Posterior vena cava (tissue), 2 donors: ENCODE measurements at places on chromosomes 13 and 19. TPM values are rescaled to one million over a fixed set of nuclear protein-coding genes. Genes with fewer than 3 reads are reported as not detected.

Gene SLC10A2
- total RNA-seq: not detected

Gene OR10H4
- not detected for total RNA-seq

DNA sequence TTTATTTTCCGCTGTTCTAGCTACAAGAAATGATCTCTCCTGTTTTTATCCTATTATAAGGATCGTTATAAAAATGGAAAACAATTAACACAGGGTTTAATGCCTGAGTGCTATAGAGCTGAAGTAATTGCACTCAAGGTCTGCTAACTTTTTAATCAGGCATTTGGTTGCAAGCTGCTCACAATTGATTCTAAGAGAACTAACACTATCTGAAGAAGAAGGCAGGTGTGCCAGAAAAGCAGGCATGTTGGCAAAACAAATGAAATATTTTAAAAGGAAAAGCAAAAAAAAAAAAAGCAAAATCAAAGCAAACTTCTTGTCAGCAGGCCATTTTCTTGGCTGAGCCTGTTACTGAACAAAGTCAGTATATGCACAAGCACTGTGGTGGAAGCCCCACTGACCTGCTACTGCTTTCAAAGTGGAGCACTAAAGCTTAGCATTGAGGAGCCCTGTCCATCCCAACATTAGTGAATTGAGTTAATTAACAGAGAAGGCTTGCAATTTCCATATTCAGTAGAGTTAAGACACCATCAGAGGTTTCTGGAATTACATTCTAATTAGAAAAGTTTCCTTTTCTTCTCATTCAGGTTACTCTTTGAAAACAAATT lies 574.2 kb downstream of the PCDH9 start:
- no peak for DNase-seq

- peak; percentile 73 for DNase-seq
Measured at GRCh38 chr19:2719920-2720776, 1.0 kb downstream of the DIRAS1 start.

DNA sequence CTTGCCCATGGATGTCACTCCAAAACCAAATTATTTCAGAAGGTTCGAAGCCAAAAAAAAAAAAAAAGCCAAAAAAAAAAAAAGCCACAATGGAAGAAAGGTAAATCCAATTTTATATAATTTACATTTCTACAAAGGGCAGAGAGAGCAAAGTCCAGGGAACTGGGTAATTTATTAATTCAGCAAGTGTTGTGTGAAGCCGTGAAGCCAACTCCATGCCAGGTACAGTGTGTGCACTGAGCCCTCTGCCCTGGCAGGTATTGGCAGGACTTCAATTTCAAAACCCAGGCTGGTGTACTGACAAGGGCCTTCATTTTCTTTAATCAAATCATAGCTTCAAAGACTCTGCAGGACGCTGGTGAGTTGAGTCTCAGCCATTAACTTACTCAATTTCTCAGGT lies 5.5 kb upstream of the RFPL4A start:
- DNase-seq: no peak

GRCh38 chr19:17411801-17412200 lies 6.4 kb upstream of the BST2 start:
- no peak for DNase-seq

DNA sequence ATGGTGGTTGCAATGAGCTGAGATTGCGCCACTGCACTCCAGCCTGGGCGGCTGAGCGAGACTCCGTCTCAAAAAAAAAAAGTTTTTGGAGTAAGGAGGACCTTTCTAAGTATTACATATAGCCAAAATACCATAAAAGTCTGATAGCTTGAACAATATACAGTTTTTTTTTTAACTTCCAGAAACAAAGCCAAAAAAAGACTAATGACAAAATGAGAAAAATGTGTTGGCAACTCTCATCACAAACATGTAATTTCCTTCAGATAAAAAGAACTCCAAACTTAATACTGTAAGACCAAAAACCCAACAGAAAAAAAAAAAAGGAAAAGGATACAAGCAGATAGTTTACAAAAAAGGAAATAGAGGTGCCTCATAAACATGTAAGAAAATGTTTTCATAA lies 68.2 kb upstream of the MED4 start:
- no peak for DNase-seq
